ENCODE measurements at places on chromosomes 4 and X.

- no peak for DNase-seq
These were observed 106.0 kb downstream of the TMEM144 start for GRCh38 chr4:158316264-158316663.

GRCh38 chr4:103996637-103997036 lies 276.9 kb upstream of the TACR3 start:
- peak; percentile 7 for DNase-seq

GRCh38 chr4:61200187-61200915 lies at the start of gene ADGRL3:
Gene ADGRL3, plus strand, starts transcription at chr4:61200326.
- peak; percentile 26 for DNase-seq

DNA sequence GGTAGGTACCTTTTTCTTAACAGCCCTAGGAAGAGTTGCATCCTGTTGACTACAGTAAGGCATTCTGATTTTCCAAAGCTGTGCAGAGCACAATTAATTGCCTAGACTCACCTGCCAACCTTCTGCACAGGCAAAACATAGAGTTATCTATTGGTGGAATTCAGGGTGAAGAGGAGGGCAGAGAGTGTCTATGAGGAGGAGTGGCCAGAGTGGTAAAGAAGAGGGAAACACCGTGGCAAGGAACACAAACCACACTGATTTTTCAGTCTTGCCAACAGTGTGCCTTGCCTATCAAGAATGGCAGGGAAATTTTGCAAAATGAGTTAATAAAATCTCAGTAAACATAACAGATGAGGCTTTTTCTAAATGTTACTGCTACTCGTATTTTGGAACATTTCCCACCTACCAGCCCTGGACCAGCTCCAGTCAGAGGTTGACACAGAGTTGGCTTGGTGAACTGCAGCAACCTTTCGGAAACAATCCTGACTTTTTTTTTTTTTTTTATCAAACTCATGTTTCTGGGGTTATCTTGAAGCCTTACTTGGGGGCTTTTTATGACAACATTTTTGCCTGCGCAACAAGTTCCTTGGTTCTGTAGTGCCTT lies 67.9 kb upstream of the CAPN6 start:
- no peak for DNase-seq

DNA sequence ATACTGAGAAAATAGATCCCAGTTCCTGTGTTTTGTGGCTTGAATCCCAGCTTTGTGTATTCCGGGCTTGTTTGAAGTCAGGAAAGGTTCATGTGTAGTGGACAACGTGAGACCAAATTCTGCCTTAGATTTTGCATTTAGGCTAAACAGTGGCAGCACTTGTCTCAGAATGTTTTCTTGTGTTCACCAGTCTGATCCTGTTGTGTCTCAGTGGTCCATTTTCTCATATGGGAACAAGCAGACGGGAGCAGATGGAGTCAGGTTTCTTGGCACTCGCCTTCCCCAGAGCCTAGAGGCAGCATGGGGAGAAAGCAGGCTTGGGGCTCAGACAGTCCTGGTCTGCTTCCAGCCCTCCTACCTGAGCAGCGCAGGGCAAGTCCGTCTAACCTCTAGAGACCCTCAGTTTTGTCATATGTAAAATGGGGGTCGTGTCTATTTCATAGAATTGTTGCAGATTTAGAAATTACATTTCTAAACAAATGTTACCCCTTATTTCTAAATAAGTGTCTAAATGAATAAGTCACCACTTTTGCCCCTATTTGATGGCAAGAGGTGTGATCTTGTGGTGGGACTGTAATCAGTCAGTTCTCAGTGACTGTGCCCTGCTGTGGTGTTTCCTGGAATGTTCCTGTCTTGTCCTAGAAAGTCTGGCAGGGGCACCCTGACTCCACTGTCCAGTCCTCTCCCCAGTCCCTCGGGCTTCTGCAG lies 28.3 kb upstream of the MSANTD1 start:
- no peak for DNase-seq

GRCh38 chrX:107450823-107451509 lies 1.5 kb downstream of the FRMPD3 start:
- no peak for DNase-seq

GRCh38 chr4:168153596-168154440 lies 61.5 kb downstream of the ANXA10 start:
- peak; percentile 81 for DNase-seq

DNA sequence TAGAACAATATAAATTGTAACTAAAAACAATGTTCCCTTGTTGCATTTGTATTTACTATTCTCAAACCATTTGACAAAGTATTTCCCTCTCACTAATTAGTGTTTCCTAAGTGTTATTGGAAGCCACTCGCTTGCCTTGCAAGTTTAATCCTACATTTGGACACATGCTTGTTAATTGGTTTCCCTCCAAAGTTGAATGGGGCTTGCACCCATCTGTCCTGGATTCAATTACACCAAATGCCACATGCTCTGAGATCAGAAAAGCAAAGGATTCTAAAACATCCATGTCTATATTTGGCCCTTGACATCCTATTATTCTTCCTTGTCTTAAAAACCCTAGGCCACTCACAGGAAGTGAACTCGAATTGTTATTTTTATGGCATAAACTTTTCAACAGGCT lies 146.6 kb downstream of the AMELX start:
- no peak for DNase-seq

Measured in Kasumi-1 (cell line).